ENCODE measurements at places on chromosomes 7 and 10. TPM values are rescaled to one million over a fixed set of nuclear protein-coding genes. Genes with fewer than 3 reads are reported as not detected.

The NUP205 gene
- total RNA-seq, result 42.7 TPM

The ASAH2 gene
- total RNA-seq, result 0.68 TPM

The ADRB1 gene
- 15.4 TPM for total RNA-seq

The CCDC136 gene
- total RNA-seq, result 3.2 TPM

The PPP1R17 gene
- total RNA-seq, result not detected

The MET gene
- total RNA-seq, result 89.3 TPM

The SCART1 gene
- total RNA-seq, result 1.7 TPM

The COX19 gene
- total RNA-seq, result 10.8 TPM

The OR2A7 gene
- 5.3 TPM for total RNA-seq

The GBX1 gene
- total RNA-seq, result not detected

The CNTNAP2 gene
- 0.94 TPM for total RNA-seq

The MALRD1 gene
- 12.3 TPM for total RNA-seq

GRCh38 chr7:97215556-97215955, 98.1 kb downstream of the SDHAF3 start:
- H3K4me3 ChIP-seq, result no peak overlapping the region
- no peaks in the 10 kb centered on the region for H3K4me1 ChIP-seq
- no peaks in the 10 kb centered on the region for H3K27me3 ChIP-seq
- DNase-seq, result peak; percentile 67
- no peaks in the 10 kb centered on the region for H3K36me3 ChIP-seq

- H3K27me3 ChIP-seq, result no peaks in the 10 kb centered on the region
- peak overlapping the region; percentile 91 for H3K27ac ChIP-seq
- H3K36me3 ChIP-seq, result no peaks in the 10 kb centered on the region
These were observed 708 bp downstream of the UBN2 start for GRCh38 chr7:139231513-139232376.

GRCh38 chr7:134532180-134532953, 5.0 kb downstream of the AKR1B10 start:
- H3K4me1 ChIP-seq, result peaks cover 2% of the 10 kb centered on the region
- H3K27me3 ChIP-seq, result no peaks in the 10 kb centered on the region
- no peak for DNase-seq

DNA sequence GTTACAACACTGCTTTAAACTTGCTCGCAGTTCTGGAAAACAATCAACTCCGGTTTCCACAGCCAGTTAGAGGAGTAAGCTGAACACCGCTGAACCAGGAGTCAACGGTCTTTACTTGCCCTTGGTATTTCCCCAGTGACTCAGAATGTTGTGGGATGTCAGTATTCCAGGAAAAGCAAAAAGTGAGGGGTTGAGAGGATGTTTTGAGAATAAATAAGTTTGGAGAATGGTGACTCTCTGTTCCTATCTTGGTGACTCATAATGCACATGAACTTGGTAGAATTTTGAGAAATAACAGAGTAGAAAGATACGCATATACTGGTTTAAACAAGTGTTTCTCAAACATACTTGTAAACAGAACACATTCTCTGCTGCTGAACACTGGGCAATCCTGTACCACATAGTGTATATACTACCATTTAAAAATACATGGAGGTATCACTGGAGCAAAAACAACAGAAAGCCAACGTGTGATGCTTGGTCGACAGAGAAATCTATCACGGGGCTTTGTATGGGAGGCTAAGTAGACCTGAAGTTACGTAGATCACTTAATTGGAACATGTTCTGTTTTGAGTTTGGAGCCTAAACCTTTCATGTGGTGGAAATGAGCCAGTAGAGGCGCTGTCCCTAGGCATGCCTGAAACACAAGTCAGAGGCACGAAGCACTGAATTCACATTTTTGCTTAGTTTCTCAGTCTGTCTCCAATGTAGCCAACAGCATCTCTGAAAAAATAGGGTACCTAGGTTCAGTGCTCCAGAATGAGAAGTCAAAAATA, 534.3 kb downstream of the PARD3 start:
- H3K27ac ChIP-seq, result no peak overlapping the region
- no peaks in the 10 kb centered on the region for H3K36me3 ChIP-seq
- H3K4me3 ChIP-seq, result no peak overlapping the region

DNA sequence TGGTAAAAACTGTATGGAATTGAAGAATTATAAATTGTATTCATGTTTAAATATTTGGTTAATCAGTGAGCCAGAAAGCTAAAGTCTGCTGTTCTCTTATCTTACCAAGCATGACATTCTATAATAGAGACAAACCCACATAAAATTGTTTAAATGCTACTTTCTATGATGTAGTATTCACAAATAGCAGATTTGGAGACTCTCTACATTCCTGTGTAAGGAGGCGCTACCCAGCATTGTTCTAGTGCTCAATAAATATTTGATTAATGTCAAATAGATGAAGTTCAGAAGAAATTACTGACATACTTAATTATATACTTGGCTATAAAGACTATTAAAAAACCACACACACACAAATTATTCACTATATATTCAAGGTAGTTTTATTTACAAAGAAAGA, 49.8 kb downstream of the DOCK4 start:
- DNase-seq, result no peak
- no peaks in the 10 kb centered on the region for H3K36me3 ChIP-seq
- no peak overlapping the region for H3K4me3 ChIP-seq
- H3K4me1 ChIP-seq, result peaks cover 30% of the 10 kb centered on the region

DNA sequence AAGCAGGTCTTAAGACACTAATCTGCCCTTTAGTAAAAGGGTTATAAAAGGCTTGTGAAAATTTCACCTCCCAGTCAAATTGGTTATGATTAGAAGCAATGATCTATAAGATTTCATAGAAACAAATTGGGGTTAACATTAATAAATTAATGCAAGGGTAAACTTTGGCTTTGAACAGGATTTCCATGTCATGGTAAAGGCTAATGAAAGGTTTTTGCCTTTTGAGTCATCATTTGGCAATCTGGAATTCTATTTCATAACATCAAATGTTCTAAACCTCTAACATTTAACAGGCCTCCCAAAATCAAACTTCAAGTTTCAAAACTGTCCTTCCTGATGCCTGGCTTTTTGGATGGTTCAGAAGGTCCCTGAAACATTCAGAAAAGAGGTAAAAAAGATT, 62.4 kb downstream of the COA1 start:
- H3K27me3 ChIP-seq, result no peaks in the 10 kb centered on the region
- H3K36me3 ChIP-seq, result no peaks in the 10 kb centered on the region
- no peaks in the 10 kb centered on the region for H3K4me1 ChIP-seq
- DNase-seq, result no peak

DNA sequence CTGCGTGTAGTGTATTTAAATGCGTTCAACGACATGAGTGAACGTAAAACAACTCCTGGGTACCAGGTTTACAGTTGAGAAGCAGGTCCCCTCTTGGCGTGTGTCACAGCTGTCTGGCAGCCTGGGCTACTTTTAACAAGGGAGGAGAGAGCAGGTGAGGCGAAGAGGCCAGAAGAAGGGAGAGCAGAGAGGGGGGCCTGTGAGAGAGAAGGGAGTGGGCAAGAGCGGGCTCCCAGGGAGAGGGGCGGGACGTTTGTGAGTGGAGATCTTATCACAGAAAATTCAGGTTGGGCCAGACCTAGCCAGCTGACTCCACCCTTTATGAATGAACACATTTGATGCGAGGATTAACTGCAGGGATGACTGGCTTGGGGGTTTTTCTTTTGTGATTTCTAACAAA, 154.0 kb downstream of the CAMK1D start:
- no peaks in the 10 kb centered on the region for H3K36me3 ChIP-seq
- DNase-seq, result no peak
- H3K4me3 ChIP-seq, result no peak overlapping the region

DNA sequence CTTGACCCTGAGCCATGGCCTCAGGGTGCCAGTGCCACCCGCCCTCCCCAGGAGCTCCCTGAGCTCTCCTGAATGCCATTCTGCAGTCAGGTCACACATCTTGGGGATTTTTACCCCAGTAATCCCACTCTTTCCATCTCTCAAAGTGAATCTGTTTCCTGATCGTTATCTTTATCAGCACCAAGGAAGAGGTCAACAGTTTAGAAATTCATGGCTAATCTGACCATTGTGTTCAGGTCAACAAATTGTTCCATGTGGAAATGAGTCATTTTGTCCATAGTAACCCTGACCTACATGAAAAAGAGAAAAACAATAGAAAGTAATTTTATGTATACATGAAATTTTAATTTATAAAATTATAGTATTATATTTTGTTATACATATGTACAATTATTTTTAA, 28.8 kb upstream of the ZNF488 start:
- no peak for DNase-seq
- H3K27me3 ChIP-seq, result no peaks in the 10 kb centered on the region
- H3K36me3 ChIP-seq, result no peaks in the 10 kb centered on the region
- H3K4me1 ChIP-seq, result no peaks in the 10 kb centered on the region
- H3K27ac ChIP-seq, result no peak overlapping the region
- H3K4me3 ChIP-seq, result no peak overlapping the region

DNA sequence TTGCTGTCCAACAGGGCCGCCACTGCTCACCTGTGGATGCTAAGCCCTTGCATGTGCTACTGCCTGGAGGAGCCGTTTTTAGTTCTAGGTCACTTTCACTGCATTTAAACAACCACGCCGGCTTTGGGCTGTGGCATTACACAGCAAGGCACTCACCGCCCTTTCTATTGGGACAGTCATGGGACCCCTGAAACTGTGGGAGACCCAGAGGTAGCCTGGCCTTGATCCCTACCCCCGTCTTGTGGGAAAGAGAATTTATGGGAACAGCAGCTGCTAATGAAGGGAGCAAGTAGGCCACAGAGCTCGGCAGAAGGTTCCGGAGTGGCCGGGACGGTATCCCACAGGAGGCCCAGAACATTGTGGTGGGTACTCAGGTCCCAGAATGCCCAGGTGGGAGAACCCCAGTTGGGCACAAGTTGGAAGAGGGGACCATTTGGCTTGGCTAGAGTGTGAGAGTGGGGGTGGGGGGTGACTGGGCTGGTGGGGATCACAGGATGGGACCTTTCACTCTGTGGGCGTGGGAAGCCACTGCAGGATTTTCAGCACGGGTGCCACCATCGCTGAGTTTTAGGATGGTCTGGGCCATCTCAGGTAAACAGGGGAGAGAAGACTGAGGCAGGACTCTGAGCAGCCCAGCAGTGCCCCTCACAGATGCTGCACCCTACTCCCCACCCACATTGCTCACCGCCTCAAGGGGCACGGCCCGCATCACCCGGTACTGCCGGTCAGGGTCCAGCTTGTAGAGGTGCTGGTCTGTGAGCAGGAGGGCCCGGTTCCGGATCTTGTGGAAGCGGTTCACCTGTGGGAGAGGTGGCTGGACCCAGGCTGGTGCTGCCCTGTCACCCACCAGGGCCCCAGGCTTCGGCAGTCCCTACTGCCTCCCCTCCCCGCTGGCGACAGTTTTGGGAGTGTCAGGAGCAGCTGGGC, 15.2 kb downstream of the MYO1G start:
- no peaks in the 10 kb centered on the region for H3K4me1 ChIP-seq
- DNase-seq, result no peak
- H3K36me3 ChIP-seq, result peaks cover 67% of the 10 kb centered on the region
- H3K27ac ChIP-seq, result no peak overlapping the region
- no peaks in the 10 kb centered on the region for H3K27me3 ChIP-seq
- no peak overlapping the region for H3K4me3 ChIP-seq

DNA sequence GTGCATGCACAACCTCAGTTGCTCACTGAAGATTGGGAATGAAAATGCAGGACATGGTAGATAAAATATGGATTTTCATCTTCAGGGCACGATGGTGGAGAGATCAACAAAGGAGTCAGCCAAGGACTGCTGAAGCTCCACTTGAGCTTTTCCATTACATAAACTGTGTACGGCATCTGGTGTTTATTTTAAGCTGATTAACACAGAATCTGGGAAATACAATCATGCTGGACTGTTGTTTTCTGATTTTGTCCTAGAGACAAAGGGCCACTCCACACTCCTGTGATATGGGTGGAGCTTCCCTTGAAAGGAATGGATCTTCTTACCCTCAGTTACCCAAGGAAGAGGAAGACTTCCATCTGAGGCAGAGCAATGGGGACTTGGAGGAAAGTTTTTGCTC, 120.6 kb downstream of the SAMD9 start:
- H3K4me1 ChIP-seq, result no peaks in the 10 kb centered on the region
- no peaks in the 10 kb centered on the region for H3K36me3 ChIP-seq
- H3K27me3 ChIP-seq, result no peaks in the 10 kb centered on the region
- DNase-seq, result no peak

DNA sequence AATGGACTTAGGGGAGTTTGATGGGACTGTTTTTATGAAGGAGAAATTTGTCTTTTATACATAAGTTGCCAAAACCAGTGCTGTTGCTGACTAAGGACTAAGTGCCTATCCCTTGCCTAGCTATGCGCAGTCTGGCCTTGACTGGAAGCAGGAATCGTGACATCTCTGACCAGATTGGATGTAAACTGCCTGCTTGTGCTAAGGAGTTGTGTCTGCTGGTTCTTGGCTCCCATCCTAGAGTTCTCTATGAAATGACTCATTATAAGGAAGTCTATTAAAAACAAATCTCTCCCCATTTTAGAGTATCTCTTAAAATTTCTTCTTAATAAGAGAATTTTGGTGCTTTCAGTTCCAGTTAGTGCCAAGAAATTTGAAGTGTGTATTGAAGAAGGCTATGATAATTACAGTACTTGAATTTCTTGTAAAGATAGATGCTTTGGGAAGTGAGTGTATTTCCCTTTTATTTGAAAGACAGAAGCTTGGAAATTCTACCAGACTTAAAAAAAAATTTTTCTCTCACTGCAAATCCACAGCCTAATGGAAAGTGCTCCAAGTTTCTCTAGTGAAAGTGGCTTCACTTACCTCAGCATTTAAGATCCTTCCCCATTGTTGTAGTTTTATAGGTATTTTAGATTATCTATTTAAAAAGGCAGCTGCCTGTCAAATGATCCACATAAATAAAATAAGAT, 77.6 kb downstream of the BICC1 start:
- peak; percentile 87 for DNase-seq
- no peak overlapping the region for H3K4me3 ChIP-seq
- no peak overlapping the region for H3K27ac ChIP-seq
- no peaks in the 10 kb centered on the region for H3K27me3 ChIP-seq
- peaks cover 6% of the 10 kb centered on the region for H3K4me1 ChIP-seq
- H3K36me3 ChIP-seq, result no peaks in the 10 kb centered on the region

- H3K27ac ChIP-seq, result no peak overlapping the region
- no peak overlapping the region for H3K4me3 ChIP-seq
- DNase-seq, result no peak
- no peaks in the 10 kb centered on the region for H3K4me1 ChIP-seq
These were observed 83.2 kb upstream of the JAZF1 start for GRCh38 chr7:28263622-28264271.

DNA sequence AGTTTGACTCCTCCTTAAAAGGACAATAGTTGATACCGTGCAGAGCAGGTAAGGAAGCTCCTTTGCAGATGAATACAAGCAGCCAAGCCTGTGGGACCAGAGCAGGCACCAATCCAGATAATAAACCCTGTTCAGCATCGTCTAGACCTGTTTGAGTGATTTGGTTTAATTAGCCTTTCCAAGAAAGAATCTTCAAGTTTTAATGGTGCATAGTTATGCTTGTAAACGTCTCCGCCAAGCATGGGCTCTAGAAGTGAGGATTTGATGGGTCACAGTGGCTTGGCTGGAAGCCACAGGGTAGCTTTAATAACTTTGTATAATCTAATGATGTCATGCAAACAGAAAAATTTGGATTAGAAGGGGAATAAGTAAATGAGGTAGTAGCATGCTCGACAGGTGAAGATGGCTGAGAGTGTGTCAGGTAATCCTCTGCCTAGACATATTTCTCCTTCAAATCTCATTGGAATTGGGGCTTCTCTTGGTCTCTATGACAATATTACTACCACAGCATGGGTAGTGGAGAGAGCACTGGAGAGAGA, 188.4 kb downstream of the DYNC1I1 start:
- DNase-seq, result no peak
- H3K4me3 ChIP-seq, result no peak overlapping the region
- H3K36me3 ChIP-seq, result no peaks in the 10 kb centered on the region

All from left lung (tissue), 14 donors.